ENCODE measurements at places on chromosomes 16 and 17. TPM values are rescaled to one million over a fixed set of nuclear protein-coding genes. Genes with fewer than 3 reads are reported as not detected.

GRCh38 chr16:3454093-3454492 is 10.6 kb downstream of the NAA60 start:
- H3K27me3 ChIP-seq: no peaks in the 10 kb centered on the region
- no peak for DNase-seq
- peaks cover 16% of the 10 kb centered on the region for H3K4me1 ChIP-seq
- H3K27ac ChIP-seq: no peak overlapping the region
- no peak overlapping the region for H3K4me3 ChIP-seq
- H3K36me3 ChIP-seq: peaks cover 13% of the 10 kb centered on the region

- no peak overlapping the region for H3K27ac ChIP-seq
- H3K4me1 ChIP-seq: no peaks in the 10 kb centered on the region
- no peak for DNase-seq
- no peaks in the 10 kb centered on the region for H3K36me3 ChIP-seq
- no peaks in the 10 kb centered on the region for H3K27me3 ChIP-seq
These were observed 573.4 kb downstream of the CDH13 start for GRCh38 chr16:83200005-83200779.

GRCh38 chr17:67675481-67675880 is 42.3 kb upstream of the NOL11 start:
- H3K4me3 ChIP-seq: no peak overlapping the region
- H3K4me1 ChIP-seq: no peaks in the 10 kb centered on the region

DNA sequence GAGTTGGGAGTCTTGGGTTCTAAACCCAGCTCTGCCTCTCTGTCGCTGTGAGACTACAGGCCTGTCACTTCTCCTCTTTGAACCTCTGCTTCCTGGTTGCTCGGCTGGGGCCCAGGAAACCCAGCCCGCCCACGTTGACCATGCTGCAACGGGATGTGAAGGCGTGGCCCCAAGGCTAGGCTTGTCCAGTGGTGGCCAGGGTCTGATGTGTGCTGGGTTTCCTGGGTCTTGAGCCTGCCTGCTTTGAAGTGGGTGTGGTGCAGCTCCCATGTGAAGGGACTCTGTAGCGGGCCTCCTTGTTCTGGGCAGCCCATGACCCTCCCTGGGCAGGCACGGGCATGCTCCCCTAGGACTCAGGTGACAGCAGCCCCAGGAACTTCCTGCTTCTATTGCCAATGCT is 82.3 kb downstream of the SDR42E1 start:
- no peaks in the 10 kb centered on the region for H3K36me3 ChIP-seq
- no peak overlapping the region for H3K4me3 ChIP-seq
- H3K27ac ChIP-seq: no peak overlapping the region
- no peak for DNase-seq
- H3K4me1 ChIP-seq: no peaks in the 10 kb centered on the region

DNA sequence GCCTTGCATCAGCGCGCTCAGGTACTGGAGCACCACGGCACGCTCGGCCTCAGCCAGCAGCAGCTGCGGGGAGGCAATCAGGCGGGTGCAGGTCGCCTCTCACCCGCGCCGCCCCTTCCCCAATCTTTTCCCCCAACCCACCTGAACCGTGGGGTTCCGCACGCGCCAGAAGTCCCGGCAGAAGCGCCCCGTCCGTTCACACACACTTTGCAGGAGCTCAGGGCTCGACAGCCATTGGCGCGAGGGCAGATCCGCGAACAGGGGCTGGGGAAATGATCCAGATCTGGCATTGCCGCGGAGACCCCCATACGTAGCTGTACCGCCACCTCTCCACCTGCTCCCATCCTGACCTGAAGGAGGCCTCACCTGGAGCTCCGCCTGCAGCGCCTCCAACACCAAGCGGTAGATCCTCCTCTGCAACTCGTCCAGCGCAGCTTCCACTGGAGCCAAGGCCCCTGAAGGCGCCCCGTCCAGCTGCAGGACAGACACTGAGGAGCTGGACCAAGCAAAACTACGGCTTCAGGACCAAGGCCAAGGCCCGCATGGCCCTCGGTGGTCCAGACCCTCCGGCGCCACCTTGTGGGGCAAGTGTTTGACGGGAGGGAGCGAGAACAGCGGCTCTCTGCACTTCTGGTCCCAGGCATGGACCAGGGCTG is 1.4 kb upstream of the MATCAP1 start:
- no peak overlapping the region for H3K4me3 ChIP-seq
- H3K27ac ChIP-seq: no peak overlapping the region
- peak; percentile 71 for DNase-seq
- H3K36me3 ChIP-seq: no peaks in the 10 kb centered on the region
- peaks cover 18% of the 10 kb centered on the region for H3K4me1 ChIP-seq
- peaks cover 3% of the 10 kb centered on the region for H3K27me3 ChIP-seq

DNA sequence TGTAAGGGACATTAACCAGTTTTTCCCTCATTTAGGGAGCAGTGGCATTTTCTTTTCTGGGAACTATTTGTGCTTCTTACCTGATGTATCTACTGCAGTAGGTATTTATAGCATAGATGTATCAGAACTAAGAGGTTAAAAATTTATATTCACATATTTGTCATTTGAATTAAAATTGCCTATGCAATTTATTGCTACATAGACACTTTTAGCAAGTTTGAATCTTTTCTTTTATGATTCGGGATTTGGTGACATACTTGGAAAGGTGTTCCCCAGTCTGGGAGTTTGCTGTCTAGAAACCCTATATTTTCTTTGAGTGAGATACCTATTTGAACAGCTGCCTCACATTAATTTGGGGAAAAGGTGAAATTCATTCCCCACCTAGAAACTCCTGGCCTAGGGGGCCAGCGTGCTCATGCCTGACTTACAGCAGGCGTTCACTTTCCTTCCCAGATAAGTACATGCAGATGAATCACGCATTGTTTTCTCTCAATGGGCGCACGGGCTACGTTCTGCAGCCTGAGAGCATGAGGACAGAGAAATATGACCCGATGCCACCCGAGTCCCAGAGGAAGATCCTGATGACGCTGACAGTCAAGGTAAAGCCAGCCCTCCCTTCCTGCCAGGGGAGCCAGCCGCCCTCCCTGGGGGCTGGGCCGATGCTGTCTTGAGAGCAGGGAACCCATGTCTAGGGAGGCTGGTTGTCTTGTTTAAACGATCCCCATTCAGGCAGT is 73.8 kb downstream of the SDR42E1 start:
- DNase-seq: no peak
- no peak overlapping the region for H3K4me3 ChIP-seq
- H3K27ac ChIP-seq: no peak overlapping the region
- H3K36me3 ChIP-seq: no peaks in the 10 kb centered on the region

- no peak overlapping the region for H3K27ac ChIP-seq
- H3K4me1 ChIP-seq: no peaks in the 10 kb centered on the region
- H3K36me3 ChIP-seq: no peaks in the 10 kb centered on the region
- DNase-seq: no peak
- H3K27me3 ChIP-seq: no peaks in the 10 kb centered on the region
These were observed 121.9 kb upstream of the CDH13 start for GRCh38 chr16:82504836-82505235.

DNA sequence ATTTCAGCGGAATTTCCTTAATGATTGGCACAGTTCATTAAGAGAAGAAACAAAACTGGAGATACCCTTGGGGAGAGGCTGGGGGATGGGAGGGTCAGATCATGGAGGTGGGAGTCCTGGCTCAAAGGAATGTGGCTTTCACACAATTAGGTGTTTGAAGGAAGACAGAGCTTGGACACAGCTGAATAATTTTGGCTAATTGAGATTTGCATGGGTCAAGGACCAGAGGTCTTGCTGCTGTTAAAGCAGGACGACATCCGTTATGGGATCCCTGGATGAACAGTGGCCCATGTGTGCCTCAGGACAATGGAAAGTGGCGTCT is 160.3 kb downstream of the HS3ST3B1 start:
- H3K4me3 ChIP-seq: no peak overlapping the region
- no peak for DNase-seq
- no peaks in the 10 kb centered on the region for H3K36me3 ChIP-seq
- no peaks in the 10 kb centered on the region for H3K27me3 ChIP-seq
- H3K4me1 ChIP-seq: no peaks in the 10 kb centered on the region

GRCh38 chr17:49259663-49260010 is 29.1 kb upstream of the PHOSPHO1 start:
- H3K27ac ChIP-seq: no peak overlapping the region
- no peaks in the 10 kb centered on the region for H3K36me3 ChIP-seq
- no peak for DNase-seq
- peak overlapping the region; percentile 55 for H3K4me3 ChIP-seq

GRCh38 chr17:34201767-34202166 is 53.3 kb upstream of the CCL2 start:
- no peak overlapping the region for H3K4me3 ChIP-seq
- H3K4me1 ChIP-seq: no peaks in the 10 kb centered on the region

GRCh38 chr16:79286646-79287423 is 313.7 kb downstream of the MAF start:
- peak; percentile 64 for DNase-seq
- H3K36me3 ChIP-seq: no peaks in the 10 kb centered on the region
- H3K4me3 ChIP-seq: peak overlapping the region; percentile 81
- peak overlapping the region; percentile 47 for H3K27ac ChIP-seq
- H3K4me1 ChIP-seq: peaks cover 50% of the 10 kb centered on the region

GRCh38 chr17:40485851-40486521 is 15.4 kb downstream of the TNS4 start:
- H3K4me1 ChIP-seq: peaks cover 25% of the 10 kb centered on the region
- H3K36me3 ChIP-seq: no peaks in the 10 kb centered on the region
- DNase-seq: no peak
- no peak overlapping the region for H3K4me3 ChIP-seq
- no peak overlapping the region for H3K27ac ChIP-seq

DNA sequence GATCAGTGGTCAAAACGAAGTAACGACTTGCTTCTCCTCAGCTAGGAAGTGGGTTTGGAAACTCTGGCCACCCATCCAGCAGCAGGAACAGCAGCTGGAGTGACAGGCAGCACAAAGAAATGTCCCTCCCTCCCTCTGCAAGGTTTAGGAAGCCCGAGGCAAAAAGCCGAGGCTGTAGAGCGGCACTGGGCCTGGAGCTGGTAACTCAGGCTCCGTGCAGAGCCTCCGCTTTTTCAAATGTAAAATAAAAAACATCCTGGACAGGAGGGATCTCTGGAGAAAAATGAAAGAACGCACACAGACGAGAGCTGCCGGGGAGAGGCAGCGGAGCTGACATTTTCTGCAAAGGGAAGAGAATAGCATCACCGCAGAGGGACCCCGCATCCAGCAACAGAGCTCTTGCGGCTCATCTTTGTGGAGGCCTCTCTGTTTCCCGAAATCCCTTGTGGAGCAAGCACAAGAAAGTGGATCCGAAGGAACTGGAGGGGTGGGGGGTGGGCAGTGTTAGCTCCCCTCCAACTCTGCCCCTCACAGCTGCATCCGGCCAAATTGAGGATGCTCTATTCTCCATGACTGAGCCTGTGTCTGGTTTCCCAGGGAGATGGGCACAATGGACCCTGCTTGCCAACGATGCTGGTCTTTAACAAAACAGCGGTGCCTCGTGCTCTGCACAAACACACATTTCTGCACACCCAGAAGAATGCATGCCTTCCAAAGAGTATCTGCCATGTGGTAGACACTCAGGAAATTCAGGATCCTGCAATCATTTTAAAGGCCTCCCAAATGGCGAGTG is 335.5 kb upstream of the ZFHX3 start:
- DNase-seq: no peak
- no peaks in the 10 kb centered on the region for H3K36me3 ChIP-seq
- H3K27me3 ChIP-seq: no peaks in the 10 kb centered on the region
- H3K4me3 ChIP-seq: no peak overlapping the region
- no peak overlapping the region for H3K27ac ChIP-seq

DNA sequence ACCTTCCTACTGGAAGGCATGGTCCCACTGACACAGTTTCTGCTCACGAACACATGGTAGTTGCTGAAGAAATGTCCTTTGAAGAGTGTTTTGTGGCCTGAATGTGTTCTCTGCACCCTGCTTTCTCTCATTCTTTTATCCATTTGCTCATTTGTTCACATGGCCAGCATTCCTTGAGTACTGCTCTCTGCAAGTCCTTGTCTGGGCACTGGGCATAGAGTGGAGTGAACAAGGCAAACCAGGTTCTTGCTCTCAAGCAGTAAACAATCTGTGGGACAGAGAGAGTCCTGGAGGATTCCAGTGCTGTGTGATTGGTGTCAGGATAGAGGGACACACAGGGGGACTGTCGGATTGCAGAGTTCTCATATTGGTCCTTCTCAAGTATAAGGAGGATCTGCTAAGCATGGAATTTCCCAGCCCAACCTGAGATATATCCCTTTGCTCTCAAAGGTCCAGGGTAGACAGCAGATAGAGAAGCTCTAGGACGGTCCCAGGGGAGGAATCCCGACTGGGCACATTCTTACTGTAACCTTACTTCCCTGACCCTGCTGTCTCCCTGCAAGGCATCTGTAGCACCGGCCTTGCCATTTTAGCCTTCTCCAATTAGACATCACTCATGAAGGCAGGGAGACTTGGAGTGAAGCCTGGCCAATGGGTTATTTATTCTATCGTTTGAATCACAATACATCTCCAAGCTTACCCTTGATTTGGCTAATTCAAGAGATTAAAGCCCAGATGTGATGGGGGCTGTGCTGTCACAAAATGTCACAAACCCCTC is 32.3 kb downstream of the ARL4D start:
- DNase-seq: no peak
- no peaks in the 10 kb centered on the region for H3K4me1 ChIP-seq
- H3K27ac ChIP-seq: no peak overlapping the region
- H3K27me3 ChIP-seq: peaks cover 4% of the 10 kb centered on the region
- no peaks in the 10 kb centered on the region for H3K36me3 ChIP-seq
- H3K4me3 ChIP-seq: no peak overlapping the region

- no peak overlapping the region for H3K27ac ChIP-seq
- no peaks in the 10 kb centered on the region for H3K4me1 ChIP-seq
- H3K27me3 ChIP-seq: no peaks in the 10 kb centered on the region
- H3K36me3 ChIP-seq: peaks cover 46% of the 10 kb centered on the region
- no peak for DNase-seq
- H3K4me3 ChIP-seq: no peak overlapping the region
These were observed 13.1 kb upstream of the CFDP1 start for GRCh38 chr16:75446416-75446815.

GRCh38 chr17:33175562-33175961 is 117.5 kb downstream of the ASIC2 start:
- H3K27me3 ChIP-seq: no peaks in the 10 kb centered on the region
- no peak for DNase-seq
- no peaks in the 10 kb centered on the region for H3K4me1 ChIP-seq
- no peak overlapping the region for H3K27ac ChIP-seq
- H3K36me3 ChIP-seq: no peaks in the 10 kb centered on the region

DNA sequence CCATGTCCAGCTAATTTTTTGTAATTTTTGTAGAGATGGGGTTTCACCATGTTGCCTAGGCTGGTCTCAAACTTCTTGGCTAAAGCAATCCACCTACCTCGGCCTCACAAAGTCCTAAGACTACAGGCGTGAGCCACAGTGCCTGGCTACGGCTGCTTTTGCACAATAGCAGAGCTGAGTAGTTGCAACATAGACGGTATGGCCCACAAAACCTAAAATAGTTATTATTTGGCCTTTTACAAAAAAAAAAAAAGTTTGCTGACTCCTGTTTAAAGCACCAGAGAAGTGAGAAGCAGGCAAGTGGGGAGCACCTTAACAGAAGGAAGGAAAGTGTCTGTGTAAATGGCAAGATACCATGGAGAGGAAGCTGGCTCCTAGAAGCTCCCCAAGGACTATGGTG is 5.3 kb upstream of the HSF5 start:
- no peaks in the 10 kb centered on the region for H3K4me1 ChIP-seq
- H3K4me3 ChIP-seq: no peak overlapping the region
- no peaks in the 10 kb centered on the region for H3K27me3 ChIP-seq
- peaks cover 72% of the 10 kb centered on the region for H3K36me3 ChIP-seq
- no peak for DNase-seq

GRCh38 chr17:50423553-50424159 is 2.4 kb upstream of the ACSF2 start:
- no peak overlapping the region for H3K27ac ChIP-seq
- H3K36me3 ChIP-seq: no peaks in the 10 kb centered on the region
- no peak for DNase-seq
- H3K27me3 ChIP-seq: no peaks in the 10 kb centered on the region

Gene PRAC1
- polyA plus RNA-seq: not detected

Gene NPIPA1
- 2.6 TPM for polyA plus RNA-seq

Gene IRX6
- not detected for polyA plus RNA-seq

Gene CTRB1
- not detected for polyA plus RNA-seq

Gene CHST6
- polyA plus RNA-seq: not detected
